Metanephros (tissue), 2 donors: ENCODE measurements at places on chromosomes 2 and 18. TPM values are rescaled to one million over a fixed set of nuclear protein-coding genes. Genes with fewer than 3 reads are reported as not detected.

The RAB6C gene
- total RNA-seq: 0.23 TPM

The CFAP65 gene
- total RNA-seq: 0.23 TPM

The MAPRE3 gene
- total RNA-seq: 7.0 TPM

The CKAP2L gene
- 8.2 TPM for total RNA-seq

The TCF23 gene
- 0.35 TPM for total RNA-seq

The GRHL1 gene
- total RNA-seq: 5.4 TPM

The CGREF1 gene
- total RNA-seq: 3.6 TPM

The TLX2 gene
- total RNA-seq: not detected

The CYS1 gene
- 151 TPM for total RNA-seq

The C2orf72 gene
- total RNA-seq: 3.0 TPM

The KLHL14 gene
- total RNA-seq: 22.1 TPM

The GALR1 gene
- total RNA-seq: 0.12 TPM

The PXDN gene
- total RNA-seq: 210 TPM

The GAREM2 gene
- 3.7 TPM for total RNA-seq

The TSPYL6 gene
- not detected for total RNA-seq

The UCN gene
- 2.5 TPM for total RNA-seq

The RUFY4 gene
- 0.29 TPM for total RNA-seq

The ORC4 gene
- 111 TPM for total RNA-seq

The KCNG2 gene
- total RNA-seq: 1.4 TPM

The SETBP1 gene
- total RNA-seq: 48.8 TPM

The SERPINB7 gene
- total RNA-seq: 0.29 TPM

The MARCO gene
- total RNA-seq: 1.3 TPM

The IL37 gene
- total RNA-seq: not detected

The SH3RF3 gene
- 6.9 TPM for total RNA-seq

The UGT1A4 gene
- 0.29 TPM for total RNA-seq

The CDH2 gene
- 37.9 TPM for total RNA-seq

The PAX8 gene
- 178 TPM for total RNA-seq

The NHEJ1 gene
- total RNA-seq: 15.2 TPM

The UGT1A3 gene
- not detected for total RNA-seq

The RTP5 gene
- not detected for total RNA-seq

The MGAT5 gene
- 47.5 TPM for total RNA-seq
